ENCODE measurements at places on chromosomes 7 and 10.
A peak's percentile ranks its signal among the peaks of the same experiment; 100 is the strongest.

DNA sequence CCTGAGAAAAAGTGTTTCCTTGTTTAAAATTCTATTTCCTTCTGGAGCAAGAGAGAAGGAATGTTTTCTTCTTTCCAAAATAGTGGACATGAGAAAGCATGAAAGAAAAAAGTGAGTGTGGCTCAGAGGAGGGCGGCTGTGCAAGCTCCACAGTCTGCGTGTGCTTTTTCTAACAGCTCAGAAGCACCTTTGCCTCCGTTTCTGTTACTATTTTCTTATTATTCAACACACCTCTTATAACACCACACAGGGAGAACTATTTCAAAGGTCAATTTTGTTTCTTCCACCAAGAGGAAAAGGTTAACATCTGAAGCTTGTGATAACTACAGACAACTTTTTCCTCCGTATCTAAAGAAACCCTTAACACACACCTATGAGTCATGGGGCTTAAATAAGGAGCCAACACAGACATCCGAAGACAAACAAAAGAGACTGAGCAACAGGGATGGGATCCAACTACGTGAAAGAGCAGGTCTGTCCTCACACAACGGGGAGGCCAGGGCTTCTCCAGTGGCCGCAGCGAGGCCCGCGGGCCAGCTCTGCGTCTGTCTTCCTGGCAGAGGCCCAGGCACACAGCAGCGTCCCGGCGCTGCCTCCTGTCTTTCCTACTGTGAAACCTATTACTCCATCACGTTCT lies 36.2 kb upstream of the NCAPG2 start:
- DNase-seq, result peak; percentile 52

DNA sequence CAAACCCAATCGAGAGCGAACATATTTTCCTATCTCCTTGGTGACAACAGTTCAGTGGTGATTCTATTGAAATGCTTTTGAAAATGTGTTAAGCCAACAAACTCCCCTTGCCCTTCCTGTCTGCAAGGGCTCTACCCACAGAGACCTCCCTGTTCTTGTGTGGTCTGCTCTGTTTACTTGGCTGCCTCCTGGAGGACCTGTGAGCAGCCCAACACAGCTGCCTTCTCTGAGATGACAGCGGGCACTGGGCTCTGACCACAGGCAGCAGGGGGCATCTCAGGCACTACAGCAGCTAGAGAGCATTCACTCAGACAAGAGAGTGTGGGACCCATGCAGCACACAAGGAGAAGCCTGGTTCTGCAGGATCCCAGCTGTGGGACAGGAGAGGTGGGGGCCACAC lies 416.4 kb downstream of the TCERG1L start:
- no peak for DNase-seq

DNA sequence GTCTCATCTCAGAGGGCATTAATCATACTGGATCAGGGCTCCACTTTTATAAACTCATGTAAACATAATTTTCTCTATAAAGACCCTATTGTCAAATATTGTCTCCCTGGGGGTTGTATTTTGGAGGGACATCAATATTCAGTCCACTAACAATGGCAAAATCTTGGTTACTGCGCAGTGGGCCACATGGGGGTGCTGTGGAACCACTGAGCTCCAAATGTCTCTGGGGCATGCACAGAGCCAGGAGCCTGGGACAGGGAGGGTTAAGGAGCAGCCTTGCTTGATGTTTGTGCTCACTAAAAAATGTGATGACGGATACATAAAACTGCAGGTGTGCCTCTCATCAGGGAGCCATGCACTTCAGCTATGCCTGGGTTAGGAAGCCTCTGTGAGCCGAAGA lies 62.1 kb upstream of the PRSS58 start:
- no peak for DNase-seq

GRCh38 chr10:6579183-6579903 lies 733 bp downstream of the PRKCQ start:
- DNase-seq, result peak; percentile 75

- DNase-seq, result no peak
These were observed 43.6 kb upstream of the CYP2C18 start for GRCh38 chr10:94639902-94640301.

GRCh38 chr7:10205696-10206095 lies 768.0 kb upstream of the PHF14 start:
- no peak for DNase-seq

- no peak for DNase-seq
These were observed 139.0 kb upstream of the FZD8 start for GRCh38 chr10:35780970-35781642.

DNA sequence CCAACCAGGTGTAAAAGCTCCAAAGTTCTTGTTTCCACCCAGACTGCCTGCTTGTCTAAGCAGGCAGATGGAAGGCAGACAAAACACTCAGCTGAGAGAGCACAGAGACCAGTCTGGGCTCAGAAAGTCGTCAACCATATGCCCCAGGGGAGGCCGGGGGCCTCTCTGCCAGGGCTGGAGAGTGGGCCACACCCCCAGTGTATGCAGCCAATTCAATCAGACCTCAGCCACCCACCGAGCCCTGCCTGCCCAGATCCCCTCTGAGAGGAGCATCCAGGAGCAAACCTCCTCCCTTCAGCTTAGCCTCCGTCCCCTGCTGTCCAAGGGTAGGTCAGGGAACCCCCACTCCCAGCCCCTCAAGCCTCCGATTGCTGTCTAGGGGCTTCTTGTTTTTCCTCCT lies 196.3 kb downstream of the LSM5 start:
- DNase-seq, result no peak

- DNase-seq, result no peak
These were observed 238.1 kb downstream of the REEP3 start for GRCh38 chr10:63759335-63759734.

DNA sequence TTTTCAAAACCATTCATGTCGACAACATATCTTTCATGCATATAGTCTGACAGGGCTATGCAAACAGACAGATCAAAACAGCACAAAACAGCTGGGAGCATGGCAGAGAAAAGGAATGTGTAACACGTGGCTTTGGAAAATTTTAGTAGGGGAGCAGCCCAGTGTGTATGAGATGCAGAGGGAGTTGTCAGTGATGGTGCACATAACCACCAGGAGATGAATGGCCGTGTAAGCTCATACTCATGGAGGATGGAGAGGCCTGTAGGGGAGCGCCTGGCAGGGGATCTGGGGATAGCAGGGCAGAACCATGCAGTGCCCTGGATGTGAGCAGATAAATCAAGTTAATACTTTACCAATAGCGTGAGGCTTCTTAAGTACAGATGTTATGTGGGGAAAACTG lies 45.7 kb downstream of the RHOBTB1 start:
- DNase-seq, result no peak

GRCh38 chr7:18835001-18835690 lies 282.3 kb downstream of the TWIST1 start:
- DNase-seq, result no peak

- DNase-seq, result no peak
These were observed 381.1 kb upstream of the ZMIZ1 start for GRCh38 chr10:78687626-78688025.

DNA sequence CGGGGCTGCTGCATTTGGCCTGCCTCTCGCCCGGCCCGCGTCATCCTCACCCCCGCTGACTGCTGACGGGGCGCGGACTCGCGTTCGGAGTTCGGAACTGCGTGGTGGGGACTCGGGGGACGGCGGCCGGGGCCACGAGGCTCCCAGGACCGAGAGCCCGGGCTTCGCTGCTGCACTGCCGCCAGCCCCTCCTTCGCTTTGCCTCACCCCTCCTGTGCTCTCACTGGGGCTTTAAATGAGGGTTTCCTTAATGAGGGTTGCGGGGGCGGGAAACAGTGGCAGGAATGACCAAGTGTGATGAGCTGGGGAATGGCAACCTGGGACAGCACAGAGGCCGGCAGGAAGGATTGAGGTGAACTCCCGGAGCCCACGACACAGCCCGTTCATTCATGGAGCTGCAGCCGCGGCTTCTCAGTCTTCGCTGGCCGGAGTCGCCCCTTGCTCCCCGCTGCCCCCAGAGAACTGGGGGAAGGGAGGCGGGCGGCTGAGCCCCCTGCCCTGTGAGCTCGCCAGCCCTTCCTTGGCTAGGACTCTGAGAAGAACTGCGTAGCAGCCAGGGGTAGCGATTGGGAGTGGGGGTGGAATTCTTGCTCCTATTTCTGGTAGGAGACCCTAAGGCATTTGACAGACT lies 1.5 kb upstream of the LRRC4 start:
- DNase-seq, result peak; percentile 62

GRCh38 chr7:98387544-98388226 lies 13.2 kb downstream of the BAIAP2L1 start:
- DNase-seq, result no peak

DNA sequence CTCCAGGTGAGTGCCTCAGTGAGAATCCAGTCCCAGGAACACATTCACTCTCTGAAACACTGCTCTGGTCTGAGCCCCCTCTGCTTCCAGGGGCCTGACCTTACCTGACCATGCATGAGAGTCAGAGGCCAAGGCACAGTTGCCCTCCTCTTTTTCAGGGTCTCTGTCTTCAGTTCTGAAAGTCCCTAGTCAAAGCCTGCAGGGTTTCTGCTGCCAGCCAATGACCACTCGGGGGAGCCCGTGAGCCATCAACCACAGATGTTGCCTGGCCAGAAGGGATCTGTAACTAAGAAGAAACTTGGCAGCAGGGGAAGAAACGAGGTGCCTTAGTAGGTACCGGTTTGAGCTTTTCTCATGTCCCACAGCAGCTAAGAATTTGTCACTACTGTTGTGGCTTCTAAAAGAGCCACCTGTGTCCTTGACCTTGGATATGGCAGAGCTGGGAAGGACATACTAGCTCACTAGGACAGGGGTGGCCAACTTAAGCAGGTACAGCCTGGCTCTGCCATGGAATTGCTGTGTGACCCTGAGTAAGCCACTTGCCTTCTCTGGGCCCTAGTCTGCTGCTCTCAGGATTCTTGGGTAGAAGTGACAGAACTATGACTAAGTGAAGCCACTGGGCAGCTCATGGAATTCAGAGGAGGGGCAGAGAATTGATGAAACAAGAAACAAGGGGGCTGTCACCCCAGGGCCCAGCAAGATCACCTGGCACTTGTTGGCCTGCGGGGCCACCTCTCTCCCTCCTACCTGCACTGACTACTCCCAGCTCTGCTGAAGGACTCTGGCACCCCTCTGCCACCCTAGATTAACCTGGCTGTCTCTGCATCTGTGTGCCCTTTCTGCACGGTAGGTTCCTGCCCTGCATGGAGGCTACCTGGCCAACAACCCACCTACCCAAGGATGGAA lies 83.8 kb upstream of the GPR26 start:
- DNase-seq, result peak; percentile 85

DNA sequence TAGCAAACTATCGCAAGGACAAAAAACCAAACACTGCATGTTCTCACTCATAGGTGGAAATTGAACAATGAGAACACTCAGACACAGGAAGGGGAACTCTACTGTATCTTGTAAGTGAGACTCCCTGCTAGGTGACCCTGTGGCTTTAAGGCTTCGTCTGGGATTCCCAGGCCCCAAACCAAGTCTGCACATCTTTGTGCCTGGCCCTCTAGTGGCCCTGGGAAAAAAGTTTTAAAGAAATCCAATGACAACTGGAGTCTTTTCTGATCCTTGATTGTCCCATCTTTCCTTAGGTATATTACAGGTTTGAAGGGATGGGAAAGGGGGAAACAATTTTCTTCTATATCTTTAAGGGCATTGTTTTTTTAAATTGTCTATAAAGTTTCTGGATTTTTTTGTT lies 10.6 kb upstream of the LIPM start:
- no peak for DNase-seq

DNA sequence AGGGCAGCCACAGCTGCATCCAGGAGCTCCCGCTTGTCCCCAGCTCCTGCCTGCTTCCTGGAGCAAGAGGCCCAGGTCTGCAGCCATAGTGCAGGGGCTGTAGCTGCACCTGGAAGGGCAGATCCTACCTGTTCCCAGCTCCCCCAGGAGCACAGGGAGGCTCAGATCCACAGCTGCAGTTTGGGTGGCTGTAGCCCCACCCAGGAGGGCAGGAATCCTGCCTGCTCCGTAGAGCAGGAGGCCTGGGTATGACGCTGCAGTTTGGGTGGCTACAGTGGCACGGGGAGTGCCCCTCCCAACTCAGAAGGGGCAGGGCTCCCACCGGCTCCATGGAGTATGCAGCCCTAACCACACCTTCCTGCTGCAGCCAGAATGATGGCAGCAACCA lies 26.7 kb upstream of the CDCA7L start:
- DNase-seq, result no peak

DNA sequence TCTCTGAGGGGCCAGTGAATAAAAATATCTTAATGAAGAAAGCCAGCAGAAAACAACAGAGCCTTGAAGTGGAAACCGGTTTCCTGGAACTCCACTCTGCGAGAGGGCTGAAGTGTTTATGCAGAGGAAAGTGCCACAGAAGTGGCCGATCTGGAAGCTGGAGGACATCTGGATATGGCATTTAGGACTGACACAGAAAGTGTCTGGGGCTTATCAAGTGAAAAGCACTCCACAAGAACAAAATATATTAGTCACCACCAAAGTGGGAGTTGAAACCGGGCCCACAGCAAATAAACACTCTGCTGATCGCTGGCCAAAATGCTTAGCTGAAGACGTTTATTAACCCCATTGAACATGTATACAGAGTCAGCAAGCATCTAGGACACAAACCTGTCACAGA lies 7.8 kb downstream of the NOD1 start:
- DNase-seq, result no peak

DNA sequence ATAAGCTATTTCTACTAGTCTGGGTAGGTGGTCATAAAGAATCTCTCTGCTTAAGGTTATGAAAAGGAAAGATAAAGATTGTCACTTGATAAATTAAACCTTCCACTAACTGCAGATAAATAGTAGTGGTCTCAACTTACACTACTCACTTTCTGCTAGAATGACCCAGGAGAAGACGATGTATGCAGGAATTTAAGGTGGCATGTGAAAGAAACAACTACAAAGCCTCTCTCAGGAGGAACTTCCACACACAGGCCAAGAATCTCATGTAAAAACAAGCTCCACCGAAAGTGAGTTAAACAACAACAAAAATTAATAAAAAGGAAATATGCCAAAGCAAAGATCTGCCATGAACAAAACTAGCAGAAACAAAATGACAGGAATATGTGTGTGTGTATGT lies 165.4 kb downstream of the CDC14C start:
- DNase-seq, result no peak

DNA sequence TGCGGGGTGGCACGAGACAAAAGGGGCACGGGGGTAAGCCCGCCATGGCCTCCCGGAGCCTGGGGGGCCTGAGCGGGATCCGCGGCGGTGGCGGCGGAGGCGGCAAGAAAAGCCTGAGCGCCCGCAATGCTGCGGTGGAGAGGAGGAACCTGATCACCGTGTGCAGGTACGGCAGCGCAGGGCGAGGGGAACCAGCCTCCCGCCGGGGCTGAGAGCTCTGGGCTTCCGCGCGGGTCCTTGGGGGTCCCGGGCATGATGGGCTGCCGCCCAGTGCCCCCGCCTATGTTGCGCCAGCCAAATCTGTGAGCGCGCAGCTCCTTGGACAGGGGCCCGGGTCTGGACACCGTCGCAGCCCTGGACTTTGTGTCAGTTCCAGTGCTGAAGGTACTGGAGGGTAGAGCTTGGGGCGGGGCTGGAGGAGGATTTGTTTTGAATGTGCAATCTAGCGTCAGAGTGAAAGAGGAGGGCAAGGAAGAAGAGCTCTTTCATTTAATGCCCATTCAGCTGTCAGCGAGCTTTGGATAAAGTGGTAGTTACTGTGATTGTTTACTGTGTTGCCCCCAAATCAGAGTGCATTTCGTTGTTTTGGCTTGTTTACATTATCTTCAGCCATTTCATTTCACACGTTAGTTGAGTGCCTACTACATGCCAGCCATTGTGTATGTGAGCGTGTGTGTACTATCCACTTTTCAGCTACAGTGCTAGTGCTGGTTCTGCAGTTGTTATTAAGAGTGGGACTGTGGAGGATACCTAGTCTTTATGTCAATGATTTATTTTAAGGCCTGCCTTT lies 777 bp downstream of the RUNDC3B start:
- peak; percentile 70 for DNase-seq
